ENCODE measurements at places on chromosomes 7 and 10.
A peak's percentile ranks its signal among the peaks of the same experiment; 100 is the strongest.

DNA sequence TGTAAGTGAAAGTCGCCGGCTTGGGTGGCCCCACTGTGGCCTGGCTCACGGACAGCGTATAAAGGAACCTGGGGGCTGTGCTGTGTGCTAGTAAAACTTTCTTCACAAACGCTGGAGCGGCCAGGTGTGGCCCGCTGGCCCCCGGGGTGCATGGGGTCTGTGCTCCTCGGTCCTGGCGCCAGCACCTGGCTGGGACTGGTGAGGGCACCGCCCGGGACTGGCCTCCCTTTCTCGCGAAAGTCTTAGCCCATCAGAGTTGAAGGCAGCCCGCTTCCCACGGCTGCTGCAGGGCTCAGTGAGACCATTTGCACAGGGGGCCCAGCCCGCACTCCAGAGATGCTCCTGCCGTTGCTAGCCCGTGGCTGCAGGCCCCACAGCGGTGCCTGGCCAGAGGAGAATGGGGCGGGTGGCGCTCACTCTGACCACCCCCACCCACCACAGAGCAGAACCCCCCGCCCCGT is 5.8 kb downstream of the PWWP2B start:
- H3K27me3 ChIP-seq = no peaks in the 10 kb centered on the region
- DNase-seq = no peak
- no peak overlapping the region for H3K4me3 ChIP-seq
- H3K27ac ChIP-seq = no peak overlapping the region
- no peaks in the 10 kb centered on the region for H3K36me3 ChIP-seq

- no peak overlapping the region for H3K27ac ChIP-seq
- no peaks in the 10 kb centered on the region for H3K4me1 ChIP-seq
- H3K36me3 ChIP-seq = no peaks in the 10 kb centered on the region
- no peaks in the 10 kb centered on the region for H3K27me3 ChIP-seq
- no peak for DNase-seq
- no peak overlapping the region for H3K4me3 ChIP-seq
Observed at GRCh38 chr7:70795948-70796347, 336.0 kb upstream of the GALNT17 start.

- no peaks in the 10 kb centered on the region for H3K4me1 ChIP-seq
- H3K27me3 ChIP-seq = no peaks in the 10 kb centered on the region
- DNase-seq = no peak
Observed at GRCh38 chr10:86798611-86799010, 42.2 kb downstream of the BMPR1A start.

DNA sequence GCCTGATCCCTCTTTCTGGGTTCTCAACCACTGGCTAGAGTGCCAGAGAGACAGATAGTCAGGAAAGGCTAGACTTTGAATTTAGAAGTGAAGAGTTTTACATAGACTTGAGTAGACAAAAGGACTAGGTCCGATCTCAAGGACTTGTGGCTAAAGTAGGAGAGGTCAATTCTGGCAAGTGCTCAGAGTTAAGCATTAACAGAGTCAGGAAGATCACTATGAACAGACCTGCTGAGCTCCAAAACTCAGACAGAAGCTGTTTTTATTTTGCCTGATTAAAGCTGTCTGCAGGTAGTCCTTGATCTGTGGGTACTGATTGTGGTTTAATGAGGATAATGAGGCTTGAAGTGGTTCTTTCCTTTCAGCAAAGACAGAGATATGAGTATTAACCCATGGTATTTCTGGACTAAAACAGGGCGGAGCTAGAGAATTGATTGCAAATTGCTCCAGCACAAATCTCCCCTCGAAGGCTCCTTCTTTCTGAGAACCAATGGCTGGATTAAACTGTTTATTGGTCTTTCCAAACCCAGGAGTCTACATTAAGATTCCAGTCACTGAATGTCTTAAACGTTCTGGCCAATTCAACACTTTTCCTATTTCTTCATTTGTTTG is 423.2 kb downstream of the IPMK start:
- no peaks in the 10 kb centered on the region for H3K4me1 ChIP-seq
- no peaks in the 10 kb centered on the region for H3K36me3 ChIP-seq
- H3K27ac ChIP-seq = no peak overlapping the region
- H3K4me3 ChIP-seq = no peak overlapping the region
- no peak for DNase-seq
- no peaks in the 10 kb centered on the region for H3K27me3 ChIP-seq

GRCh38 chr7:151404216-151405011 is 5.4 kb downstream of the WDR86 start:
- H3K4me1 ChIP-seq = peaks cover 10% of the 10 kb centered on the region
- DNase-seq = no peak
- no peak overlapping the region for H3K4me3 ChIP-seq
- H3K27ac ChIP-seq = no peak overlapping the region
- H3K27me3 ChIP-seq = no peaks in the 10 kb centered on the region

DNA sequence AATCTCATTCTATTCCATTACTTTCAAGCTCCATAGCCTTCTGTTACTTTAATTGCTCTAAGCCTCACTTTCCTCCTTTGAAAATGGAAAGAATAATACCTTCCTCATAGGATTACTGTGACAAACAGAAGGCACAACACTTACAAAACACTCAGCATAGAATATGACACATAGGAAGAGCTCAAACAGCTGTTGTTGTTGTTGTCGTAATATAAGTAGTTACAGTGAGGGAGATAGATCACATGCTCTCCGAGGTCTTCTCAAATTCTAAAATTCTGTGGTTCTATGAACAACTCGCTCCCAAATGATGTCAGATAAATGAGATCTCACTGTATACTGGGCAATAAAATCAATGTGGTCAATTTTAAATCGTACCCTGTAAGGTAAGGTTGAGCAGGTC is 1049.3 kb upstream of the C7orf33 start:
- H3K27me3 ChIP-seq = no peaks in the 10 kb centered on the region
- H3K27ac ChIP-seq = no peak overlapping the region
- no peaks in the 10 kb centered on the region for H3K36me3 ChIP-seq
- no peaks in the 10 kb centered on the region for H3K4me1 ChIP-seq
- no peak for DNase-seq

- peaks cover 25% of the 10 kb centered on the region for H3K36me3 ChIP-seq
- peaks cover 84% of the 10 kb centered on the region for H3K4me1 ChIP-seq
- no peaks in the 10 kb centered on the region for H3K27me3 ChIP-seq
- no peak for DNase-seq
- peak overlapping the region; percentile 100 for H3K4me3 ChIP-seq
- peak overlapping the region; percentile 95 for H3K27ac ChIP-seq
Observed at GRCh38 chr7:130910949-130911944, 177.2 kb upstream of the KLF14 start.

DNA sequence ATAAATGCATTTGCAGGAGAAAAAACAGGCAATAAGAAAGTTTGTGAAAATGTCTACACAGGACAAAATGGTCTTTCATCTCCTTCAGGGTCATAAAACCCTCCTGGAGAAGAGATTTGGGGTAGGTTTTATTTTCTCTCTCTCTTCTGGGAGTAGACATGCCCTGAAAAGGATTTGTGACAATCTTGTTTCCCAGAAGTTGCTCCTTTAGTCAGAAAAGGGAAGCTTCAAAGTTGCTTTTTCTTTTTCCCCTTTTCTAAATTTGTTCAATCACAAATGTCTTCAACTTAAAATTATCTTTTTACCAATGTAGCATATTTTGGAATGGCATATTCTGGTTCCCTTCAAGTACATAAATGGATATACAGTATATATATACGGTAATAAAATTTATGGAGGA is 9.4 kb upstream of the ANKRD22 start:
- H3K27me3 ChIP-seq = no peaks in the 10 kb centered on the region
- H3K27ac ChIP-seq = no peak overlapping the region

DNA sequence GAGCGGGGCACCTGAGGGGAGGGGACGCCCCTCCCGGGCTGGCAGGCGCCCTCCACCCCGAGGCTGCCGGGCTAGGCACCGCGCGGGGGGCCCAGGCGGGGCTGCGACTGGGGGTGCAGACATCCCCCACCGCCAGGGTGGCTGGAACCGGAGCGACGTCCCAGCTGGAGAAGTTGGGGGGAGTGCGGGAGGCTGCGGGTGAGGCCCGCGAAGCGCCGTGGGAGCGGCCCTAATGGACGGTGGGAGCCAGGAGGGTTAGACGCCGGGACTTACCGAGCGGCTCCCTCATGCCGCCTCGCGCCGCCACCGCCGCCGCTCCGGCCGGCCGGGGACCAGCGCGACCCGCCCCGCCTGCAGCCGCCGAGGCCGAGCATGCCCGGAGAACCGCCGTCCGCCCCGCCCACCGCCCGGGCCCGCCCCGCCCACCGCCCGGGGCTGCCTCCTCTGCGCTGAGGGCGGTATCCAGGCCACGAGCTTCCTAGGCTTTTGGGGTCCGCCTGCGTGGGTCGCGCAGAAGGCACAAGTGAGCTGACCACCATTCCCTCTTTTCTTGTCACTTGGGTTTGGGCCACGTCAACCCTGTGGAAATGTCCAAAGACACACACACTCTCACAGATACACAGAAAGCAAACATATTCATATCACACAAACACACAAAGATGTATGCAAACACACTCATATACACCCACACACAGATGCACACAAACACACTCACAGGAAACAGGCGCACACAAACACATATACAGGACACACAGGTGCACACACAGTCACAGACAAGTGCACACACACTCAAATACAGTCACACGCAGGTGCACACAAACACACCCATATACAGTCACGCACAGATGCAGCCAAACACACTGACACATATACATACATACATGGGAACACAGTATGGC is at the start of gene JCAD:
TSS of gene JCAD (minus strand) at position 378 of the 899 bp plus-strand sequence. CDS start 11,774 bp downstream, outside the sequence.
- DNase-seq = no peak
- H3K36me3 ChIP-seq = no peaks in the 10 kb centered on the region
- H3K4me3 ChIP-seq = no peak within 1 kb of the TSS

DNA sequence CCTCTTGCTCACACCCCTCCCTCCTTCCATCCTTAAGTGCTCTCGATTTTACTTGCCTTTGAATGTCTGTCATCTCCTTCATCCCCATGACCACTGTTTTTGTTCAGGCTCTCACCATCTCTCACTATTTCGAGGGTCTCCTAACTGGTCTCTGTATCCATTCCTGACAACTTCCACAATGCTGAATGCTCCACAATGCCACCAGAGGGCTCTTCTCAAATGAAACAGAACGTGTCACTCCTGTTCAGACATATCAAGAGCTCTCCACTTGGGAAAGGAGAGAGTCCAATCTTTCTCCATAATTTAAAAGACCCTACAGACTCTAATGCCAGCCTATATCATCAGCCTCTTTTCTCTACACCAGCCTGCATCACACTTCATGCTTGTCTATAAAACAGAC is 9.0 kb upstream of the SLC13A1 start:
- no peaks in the 10 kb centered on the region for H3K4me1 ChIP-seq
- no peaks in the 10 kb centered on the region for H3K27me3 ChIP-seq
- no peak overlapping the region for H3K4me3 ChIP-seq
- DNase-seq = no peak

DNA sequence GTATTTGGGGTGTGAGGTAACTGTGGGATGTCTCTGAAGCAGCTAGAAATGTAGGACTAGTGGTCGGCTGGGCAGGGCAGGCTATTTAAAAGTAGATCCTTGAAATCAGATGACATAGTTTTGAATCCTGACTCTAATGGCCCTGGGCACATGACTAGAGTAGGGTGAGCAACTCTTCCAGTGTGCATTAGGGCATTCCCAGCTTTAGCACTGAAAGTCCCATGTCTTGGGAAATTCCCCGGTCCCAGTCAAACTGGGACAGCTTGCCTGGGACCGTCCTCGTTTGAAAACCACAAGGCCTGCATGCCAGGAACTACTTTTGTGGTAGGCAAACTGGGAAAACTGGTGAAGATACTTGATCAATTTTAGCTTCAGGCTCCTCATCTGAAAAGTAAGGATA is 255.3 kb downstream of the PTEN start:
- H3K4me1 ChIP-seq = peaks cover 34% of the 10 kb centered on the region
- no peak overlapping the region for H3K27ac ChIP-seq
- H3K36me3 ChIP-seq = no peaks in the 10 kb centered on the region
- no peak for DNase-seq
- H3K27me3 ChIP-seq = no peaks in the 10 kb centered on the region

DNA sequence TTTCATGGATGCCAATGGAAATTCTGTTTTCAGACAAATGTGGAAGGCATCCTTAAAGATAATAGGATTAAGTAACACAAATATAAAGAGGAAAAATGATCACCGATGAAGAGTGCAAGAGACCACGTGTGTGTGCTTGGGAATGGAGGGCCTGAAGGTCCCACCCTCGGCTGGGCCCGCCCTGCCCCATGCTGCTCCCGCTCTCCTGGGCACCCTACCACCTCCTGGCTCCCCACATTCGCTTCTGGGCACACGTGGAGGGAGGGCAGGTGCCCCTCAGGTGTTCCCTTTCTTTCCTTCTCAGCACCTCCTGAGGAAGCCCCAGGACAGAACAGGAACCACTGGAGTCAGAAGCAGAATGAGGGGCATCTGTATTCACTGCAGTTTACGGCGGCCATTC is 367.6 kb downstream of the DNAJB6 start:
- no peaks in the 10 kb centered on the region for H3K27me3 ChIP-seq
- no peak overlapping the region for H3K4me3 ChIP-seq
- DNase-seq = no peak
- no peaks in the 10 kb centered on the region for H3K4me1 ChIP-seq
- no peak overlapping the region for H3K27ac ChIP-seq
- no peaks in the 10 kb centered on the region for H3K36me3 ChIP-seq

DNA sequence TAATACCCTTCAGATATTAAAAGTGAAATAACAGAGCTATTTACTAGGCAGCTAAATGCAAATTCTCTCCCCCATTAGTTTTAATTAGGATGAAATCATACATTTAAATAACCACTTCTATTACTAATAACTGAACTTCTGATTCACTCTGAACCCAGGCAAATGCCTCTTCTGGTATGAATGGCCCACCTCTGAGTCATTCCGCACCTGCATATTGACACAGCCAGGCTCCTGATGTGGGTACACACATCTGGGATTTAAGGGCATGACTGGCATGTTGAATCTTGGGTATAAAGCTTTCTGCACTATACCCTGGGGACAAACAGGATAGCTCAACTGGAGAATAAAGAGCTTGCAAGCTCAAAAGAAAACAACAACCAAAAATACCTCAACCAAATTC is 140.9 kb downstream of the AUTS2 start:
- no peaks in the 10 kb centered on the region for H3K4me1 ChIP-seq
- no peaks in the 10 kb centered on the region for H3K36me3 ChIP-seq
- no peak overlapping the region for H3K4me3 ChIP-seq
- no peaks in the 10 kb centered on the region for H3K27me3 ChIP-seq
- DNase-seq = no peak

DNA sequence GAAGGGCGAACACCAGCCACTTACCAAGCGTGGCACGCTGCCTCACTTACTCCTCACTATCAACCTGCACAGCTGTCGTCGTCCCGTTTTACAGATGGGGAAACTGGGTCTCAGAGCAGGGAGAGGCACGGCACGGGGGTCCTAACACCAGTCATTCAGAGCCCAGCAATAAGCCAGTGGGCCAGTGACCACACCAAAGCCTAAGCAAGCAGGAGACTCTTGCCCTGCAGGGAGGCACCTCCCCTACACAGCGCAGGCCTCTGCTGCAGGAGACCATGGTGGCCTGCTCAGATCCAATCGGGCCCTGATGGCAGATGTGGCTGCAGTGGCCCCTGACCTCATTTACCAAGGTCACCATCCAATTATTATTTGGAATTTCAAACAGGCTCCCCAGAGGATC is 4.8 kb downstream of the SLIT1 start:
- H3K27me3 ChIP-seq = peaks cover 13% of the 10 kb centered on the region
- H3K4me1 ChIP-seq = no peaks in the 10 kb centered on the region
- no peak for DNase-seq
- no peaks in the 10 kb centered on the region for H3K36me3 ChIP-seq
- H3K4me3 ChIP-seq = no peak overlapping the region
